ENCODE measurements at places on chromosomes 3 and 15. TPM values are rescaled to one million over a fixed set of nuclear protein-coding genes. Genes with fewer than 3 reads are reported as not detected.

- no peak for DNase-seq
- no peaks in the 10 kb centered on the region for H3K27me3 ChIP-seq
- no peak overlapping the region for H3K4me3 ChIP-seq
- H3K4me1 ChIP-seq = no peaks in the 10 kb centered on the region
Observed at GRCh38 chr15:61057376-61057775, 171.7 kb downstream of the RORA start.

GRCh38 chr3:127822682-127823425 lies 539 bp upstream of the MGLL start:
- H3K4me3 ChIP-seq = peak overlapping the region; percentile 79
- H3K27me3 ChIP-seq = no peaks in the 10 kb centered on the region
- H3K4me1 ChIP-seq = peaks cover 13% of the 10 kb centered on the region
- DNase-seq = peak; percentile 84
- H3K36me3 ChIP-seq = no peaks in the 10 kb centered on the region

DNA sequence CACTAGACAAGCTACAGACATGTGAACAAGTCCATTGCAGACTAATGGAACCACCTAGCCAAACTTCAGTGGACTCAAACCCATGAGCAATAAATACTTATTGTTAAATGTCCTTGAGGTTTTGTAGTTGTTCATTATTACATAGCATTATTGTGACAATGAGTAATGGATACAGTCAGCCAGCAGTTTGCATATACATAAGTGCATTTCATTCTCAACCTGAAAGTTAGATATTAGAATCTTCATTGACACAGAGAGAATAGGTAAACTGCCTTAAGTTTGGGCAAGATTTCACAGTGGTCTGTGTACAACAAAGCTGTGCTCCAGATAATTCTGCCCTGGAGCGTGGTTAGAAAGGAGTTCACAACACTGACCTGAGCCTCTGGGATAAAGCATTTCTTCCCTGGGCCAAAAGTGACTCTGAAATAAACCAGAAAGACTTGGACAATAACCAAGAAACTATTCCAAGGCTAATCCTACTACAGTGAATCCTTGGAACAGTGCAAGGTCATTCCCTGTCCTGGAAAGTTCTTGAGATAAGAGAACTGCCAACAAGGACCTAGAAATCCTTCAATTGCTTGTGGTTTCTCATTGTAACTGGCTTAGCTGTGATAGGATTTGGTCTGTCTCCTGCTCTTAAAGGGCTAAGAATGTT lies 225.5 kb upstream of the STT3B start:
- no peak overlapping the region for H3K4me3 ChIP-seq
- H3K27ac ChIP-seq = no peak overlapping the region
- no peaks in the 10 kb centered on the region for H3K36me3 ChIP-seq
- H3K27me3 ChIP-seq = no peaks in the 10 kb centered on the region
- no peak for DNase-seq

- H3K4me3 ChIP-seq = peak overlapping the region; percentile 44
- H3K27ac ChIP-seq = peak overlapping the region; percentile 95
- H3K4me1 ChIP-seq = peaks cover 15% of the 10 kb centered on the region
- peaks cover 7% of the 10 kb centered on the region for H3K36me3 ChIP-seq
- peak; percentile 81 for DNase-seq
Observed at GRCh38 chr3:194140520-194141414, 4.8 kb downstream of the HES1 start.

AMOTL2 gene
- polyA plus RNA-seq = 185 TPM

DNA sequence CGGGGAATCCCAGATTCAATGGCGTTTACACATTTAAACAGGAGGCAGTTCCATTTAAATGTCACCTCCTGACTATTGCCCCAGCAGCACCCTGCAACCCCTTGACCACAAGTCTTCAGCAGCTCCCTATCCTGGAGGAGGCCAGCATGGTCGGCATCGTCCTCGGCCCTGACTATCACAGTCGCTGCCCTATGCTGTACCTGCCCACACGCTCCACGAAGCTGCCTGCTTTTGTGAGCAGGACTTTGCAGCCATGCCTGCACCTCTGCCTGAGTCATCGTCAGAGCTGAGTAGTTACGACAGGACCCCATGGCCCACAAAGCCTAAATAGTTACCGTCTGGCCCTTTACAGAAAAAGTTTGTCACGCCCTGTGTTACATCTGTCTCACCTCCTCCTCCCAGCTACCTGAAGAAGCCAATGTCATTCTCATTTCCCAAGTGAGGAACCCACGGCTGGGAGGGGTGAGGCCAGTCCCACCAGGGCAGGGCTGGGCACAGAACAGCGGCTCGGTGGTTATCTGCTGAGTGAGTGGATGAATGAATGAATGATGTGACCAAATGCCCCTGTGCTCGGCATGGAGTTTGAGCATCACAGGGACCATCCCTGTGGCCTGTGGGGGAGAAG lies 47.8 kb upstream of the IQSEC1 start:
- H3K4me1 ChIP-seq = no peaks in the 10 kb centered on the region
- DNase-seq = no peak
- H3K36me3 ChIP-seq = no peaks in the 10 kb centered on the region
- no peak overlapping the region for H3K4me3 ChIP-seq
- H3K27me3 ChIP-seq = no peaks in the 10 kb centered on the region

DNA sequence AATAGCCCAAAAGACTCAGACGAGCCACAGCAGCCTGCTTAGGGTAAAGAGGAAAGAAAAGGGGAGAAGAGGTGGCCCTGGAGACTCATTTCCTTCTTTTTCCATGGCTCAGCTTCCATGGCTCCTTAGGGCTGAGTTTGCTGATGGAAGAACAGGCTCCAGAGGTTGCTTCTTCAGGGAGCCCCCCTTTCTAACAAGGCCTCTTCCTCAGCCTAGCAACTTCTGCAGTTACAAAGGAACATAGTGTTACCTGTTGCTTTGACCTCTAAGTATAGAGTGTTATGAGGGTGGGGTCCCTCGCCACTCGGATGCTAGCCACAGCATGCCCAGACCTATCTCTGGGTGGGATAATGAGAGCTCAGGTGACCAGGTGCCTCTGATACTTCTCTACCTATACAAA lies 43.2 kb upstream of the SPESP1 start:
- peaks cover 3% of the 10 kb centered on the region for H3K27me3 ChIP-seq
- no peaks in the 10 kb centered on the region for H3K36me3 ChIP-seq
- no peak for DNase-seq
- no peaks in the 10 kb centered on the region for H3K4me1 ChIP-seq

DNA sequence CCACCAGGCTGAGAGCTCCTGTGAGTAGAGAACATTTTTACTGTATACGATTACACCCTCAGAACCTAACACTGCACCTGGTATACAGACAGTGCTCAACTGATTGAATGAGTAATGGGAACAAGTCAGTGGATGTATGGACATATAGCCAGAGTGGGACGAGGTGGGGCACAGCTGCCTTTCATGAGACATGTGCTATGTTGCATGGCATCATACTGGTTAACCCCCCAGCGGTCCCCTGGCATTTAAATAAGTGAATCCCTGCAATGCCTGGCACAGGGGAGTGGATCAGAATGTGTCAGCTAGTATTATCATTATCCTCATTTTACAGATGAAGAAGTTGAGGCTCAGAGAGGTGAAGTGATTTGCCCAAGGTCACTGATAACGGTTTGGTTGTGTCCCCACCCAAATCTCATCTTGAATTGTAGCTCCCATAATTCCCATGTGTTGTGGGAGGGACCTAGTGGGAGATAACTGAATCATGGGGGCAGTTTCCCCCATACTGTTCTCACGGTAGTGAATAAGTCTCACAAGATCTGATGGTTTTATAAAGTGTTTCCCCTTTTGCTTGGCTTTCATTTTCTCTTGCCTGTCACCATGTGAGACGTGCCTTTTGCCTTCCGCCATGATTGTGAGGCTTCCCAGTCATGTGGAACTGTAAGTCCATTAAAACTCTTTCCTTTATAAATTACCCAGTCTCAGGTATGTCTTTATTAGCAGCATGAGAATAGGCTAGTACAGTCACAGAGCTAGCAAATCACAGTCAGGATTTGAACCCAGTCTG lies 56.0 kb upstream of the ATP2B2 start:
- no peaks in the 10 kb centered on the region for H3K36me3 ChIP-seq
- DNase-seq = no peak
- no peaks in the 10 kb centered on the region for H3K27me3 ChIP-seq
- H3K4me3 ChIP-seq = no peak overlapping the region

GRCh38 chr3:139629033-139629432 lies 48.7 kb downstream of the NMNAT3 start:
- no peak for DNase-seq
- H3K27ac ChIP-seq = no peak overlapping the region
- no peaks in the 10 kb centered on the region for H3K36me3 ChIP-seq
- H3K27me3 ChIP-seq = no peaks in the 10 kb centered on the region

- no peak overlapping the region for H3K4me3 ChIP-seq
- DNase-seq = no peak
- peaks cover 2% of the 10 kb centered on the region for H3K4me1 ChIP-seq
- H3K27me3 ChIP-seq = no peaks in the 10 kb centered on the region
- no peaks in the 10 kb centered on the region for H3K36me3 ChIP-seq
Observed at GRCh38 chr3:24229468-24230221, 265.0 kb downstream of the THRB start.

Measured in SK-N-SH (cell line).